Left ventricle myocardium superior (tissue), 1 donor: ENCODE measurements at places on chromosomes 5 and 9. TPM values are rescaled to one million over a fixed set of nuclear protein-coding genes. Genes with fewer than 3 reads are reported as not detected.

DCAF12 gene
- total RNA-seq, result 17.3 TPM

FOXD4L4 gene
- not detected for total RNA-seq

STX17 gene
- total RNA-seq, result 25.1 TPM

ZBED3 gene
- 4.7 TPM for total RNA-seq

ADAMTS6 gene
- 1.4 TPM for total RNA-seq

PRSS3 gene
- total RNA-seq, result not detected

ASTN2 gene
- 11.3 TPM for total RNA-seq

DNA sequence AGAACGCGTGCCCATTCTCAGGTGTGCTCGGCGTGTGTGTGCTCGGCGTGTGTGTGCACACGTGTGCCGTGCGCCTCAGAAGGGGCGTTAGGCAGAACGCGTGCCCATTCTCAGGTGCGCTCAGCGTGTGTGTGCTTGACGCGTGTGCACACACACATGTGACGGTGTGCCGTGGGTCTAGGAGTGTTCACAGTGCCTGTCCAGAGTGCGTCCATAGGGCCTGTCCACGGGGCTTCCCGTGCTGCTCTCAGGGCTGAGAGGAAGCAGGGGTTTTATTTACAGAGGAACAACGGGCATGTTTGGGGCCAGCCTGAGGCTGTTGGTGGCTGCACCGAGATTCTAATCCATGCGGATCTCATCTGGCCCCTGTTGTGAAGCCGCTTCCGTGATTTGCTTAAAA is 14.2 kb upstream of the AHRR start:
- no peak for DNase-seq

GRCh38 chr5:175830586-175831300 is 40.6 kb upstream of the CPLX2 start:
- no peak for DNase-seq

DNA sequence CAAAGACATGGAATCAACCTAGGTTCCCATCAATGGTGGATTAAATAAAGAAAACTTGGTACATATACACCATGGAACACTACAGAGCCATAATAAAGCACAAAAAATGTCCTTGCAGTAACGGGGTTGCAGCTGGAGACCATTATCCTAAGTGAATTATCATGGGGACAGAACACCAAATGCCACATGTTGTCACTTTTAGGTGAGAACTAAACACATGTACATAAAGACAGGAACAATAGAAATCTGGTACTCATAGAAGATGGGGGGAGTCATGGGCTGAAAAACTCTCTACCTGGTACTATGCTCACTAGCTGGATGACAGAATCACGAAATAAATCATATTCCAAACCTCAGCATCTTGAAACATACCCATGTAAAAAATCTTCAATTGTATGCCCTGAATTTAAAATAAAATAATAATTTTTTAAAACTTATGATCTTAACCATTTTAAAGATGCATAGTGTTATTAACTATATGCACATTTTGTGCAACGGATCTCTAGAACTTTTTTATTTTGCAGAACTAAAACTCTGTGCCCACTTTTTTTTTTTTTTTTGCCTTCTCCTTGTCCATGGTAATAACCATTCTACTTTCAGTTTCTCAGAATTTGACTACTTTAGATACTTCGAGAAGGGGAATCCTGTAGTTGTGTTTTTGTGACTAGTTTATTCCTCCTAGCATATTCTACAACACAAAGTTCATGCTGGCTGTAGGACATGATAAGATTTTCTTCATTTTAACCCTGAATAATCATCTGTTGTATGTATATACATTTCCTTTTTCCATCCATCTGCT is 1081.6 kb upstream of the ACO1 start:
- no peak for DNase-seq

- no peak for DNase-seq
These were observed 73.0 kb downstream of the ZNF366 start for GRCh38 chr5:72434056-72434780.

GRCh38 chr5:2874099-2874498 is 122.6 kb upstream of the IRX2 start:
- no peak for DNase-seq

DNA sequence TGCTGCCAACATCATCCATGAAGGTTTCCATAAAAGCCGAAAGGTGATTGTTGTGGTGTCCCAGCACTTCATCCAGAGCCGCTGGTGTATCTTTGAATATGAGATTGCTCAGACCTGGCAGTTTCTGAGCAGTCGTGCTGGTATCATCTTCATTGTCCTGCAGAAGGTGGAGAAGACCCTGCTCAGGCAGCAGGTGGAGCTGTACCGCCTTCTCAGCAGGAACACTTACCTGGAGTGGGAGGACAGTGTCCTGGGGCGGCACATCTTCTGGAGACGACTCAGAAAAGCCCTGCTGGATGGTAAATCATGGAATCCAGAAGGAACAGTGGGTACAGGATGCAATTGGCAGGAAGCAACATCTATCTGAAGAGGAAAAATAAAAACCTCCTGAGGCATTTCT is 10.1 kb downstream of the TLR4 start:
- no peak for DNase-seq

GRCh38 chr9:16871336-16872151 is 1.1 kb upstream of the BNC2 start:
- peak; percentile 69 for DNase-seq

GRCh38 chr5:115160975-115161475 is 8.7 kb downstream of the TRIM36 start:
- no peak for DNase-seq

- DNase-seq, result no peak
These were observed 28.0 kb upstream of the POMT1 start for GRCh38 chr9:131474711-131475110.

GRCh38 chr5:102099766-102100331 is 196.2 kb downstream of the SLCO4C1 start:
- no peak for DNase-seq

DNA sequence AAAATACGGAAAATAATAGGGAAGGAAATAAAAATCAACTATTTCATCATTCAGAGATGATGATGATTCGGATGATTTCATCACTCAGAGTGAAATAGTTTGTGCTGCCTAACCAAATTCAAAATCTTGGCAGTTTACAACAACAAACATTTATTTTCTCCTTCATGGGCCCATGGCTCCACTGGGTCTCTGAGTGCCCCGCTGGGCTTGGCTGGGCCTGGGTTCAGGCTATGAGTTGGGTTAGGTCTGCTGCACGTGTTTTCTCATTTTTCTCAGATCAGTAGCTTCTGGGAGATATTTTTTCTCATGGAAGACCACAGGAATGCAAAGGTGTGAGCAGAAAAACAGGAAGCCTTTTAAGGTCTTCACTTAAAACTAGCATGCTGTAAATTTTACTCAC is 24.0 kb upstream of the F2RL1 start:
- DNase-seq, result no peak

DNA sequence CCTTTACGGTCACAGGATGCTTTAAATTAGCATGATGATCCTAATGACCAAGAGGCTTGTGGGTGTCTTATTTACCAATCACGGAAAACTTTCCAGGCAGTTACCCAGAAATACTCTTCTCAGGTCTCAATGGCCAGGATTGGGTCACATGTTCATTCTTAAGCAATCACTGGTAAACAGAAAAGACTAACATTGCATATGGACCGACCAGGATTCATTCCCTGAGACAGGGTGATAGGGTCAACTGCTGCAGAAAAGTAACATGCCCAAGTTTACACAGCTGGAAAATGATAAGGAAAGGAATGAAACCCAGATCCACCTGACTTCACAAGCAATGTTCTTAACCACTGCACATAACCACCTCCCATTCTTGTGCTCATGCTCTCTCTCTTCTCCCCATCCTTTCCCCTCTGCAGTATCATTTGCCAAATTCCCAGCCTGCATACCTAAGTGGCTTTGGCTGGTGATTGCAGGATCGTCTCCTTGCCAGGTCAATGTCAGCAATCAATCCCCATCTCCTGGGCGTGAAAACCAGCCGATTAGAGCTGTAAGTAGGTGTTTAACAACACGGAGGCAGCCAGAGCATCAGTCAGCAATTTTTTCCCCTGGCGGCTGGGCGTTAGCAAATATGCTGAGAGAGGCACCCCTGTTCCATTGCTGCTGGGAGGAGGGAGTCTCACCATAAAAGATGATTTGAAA is 219.4 kb downstream of the NMUR2 start:
- peak; percentile 57 for DNase-seq

DNA sequence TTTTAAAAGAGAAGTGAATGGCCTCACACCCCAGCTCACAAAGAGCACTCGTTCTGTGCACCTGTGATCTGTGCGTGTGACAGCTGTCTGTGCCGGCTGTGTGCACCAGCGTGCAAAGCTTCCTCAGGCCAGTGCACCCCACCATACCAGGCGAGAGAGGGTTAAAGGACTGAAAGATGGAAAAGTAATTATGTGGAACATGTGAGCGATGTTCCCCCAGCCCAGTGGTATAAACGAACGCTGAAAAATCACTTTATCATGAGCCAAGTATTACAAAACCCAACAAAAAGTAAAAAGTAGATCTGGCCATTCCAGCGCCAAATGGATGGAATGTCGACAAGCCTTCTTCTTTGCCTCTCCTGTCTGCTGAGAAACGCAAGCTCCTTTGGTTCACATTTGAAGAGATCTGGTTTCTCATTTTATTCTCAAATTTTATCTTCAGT is 53.7 kb downstream of the IPPK start:
- DNase-seq, result no peak

DNA sequence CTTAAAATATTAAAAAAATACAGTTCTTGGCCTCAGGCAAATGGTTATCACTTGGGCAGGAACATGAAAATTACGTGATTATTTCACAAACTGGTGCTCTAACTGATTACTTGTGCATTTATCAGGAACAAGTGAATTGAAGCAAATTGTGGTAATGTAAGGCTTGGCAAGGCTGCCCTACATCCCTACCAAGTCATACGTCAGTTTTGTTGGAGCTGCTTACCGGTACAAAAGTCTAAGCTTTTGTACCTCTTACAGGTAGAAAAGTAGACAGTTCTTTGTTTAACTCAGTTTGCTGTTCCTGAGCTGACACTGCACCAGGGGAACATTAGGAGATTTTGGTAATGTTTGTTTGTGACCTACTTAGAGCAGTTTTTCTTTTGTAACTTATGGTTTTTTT is 2.2 kb downstream of the G3BP1 start:
- no peak for DNase-seq

GRCh38 chr5:44932922-44933585 is 124.3 kb downstream of the MRPS30 start:
- DNase-seq, result no peak

DNA sequence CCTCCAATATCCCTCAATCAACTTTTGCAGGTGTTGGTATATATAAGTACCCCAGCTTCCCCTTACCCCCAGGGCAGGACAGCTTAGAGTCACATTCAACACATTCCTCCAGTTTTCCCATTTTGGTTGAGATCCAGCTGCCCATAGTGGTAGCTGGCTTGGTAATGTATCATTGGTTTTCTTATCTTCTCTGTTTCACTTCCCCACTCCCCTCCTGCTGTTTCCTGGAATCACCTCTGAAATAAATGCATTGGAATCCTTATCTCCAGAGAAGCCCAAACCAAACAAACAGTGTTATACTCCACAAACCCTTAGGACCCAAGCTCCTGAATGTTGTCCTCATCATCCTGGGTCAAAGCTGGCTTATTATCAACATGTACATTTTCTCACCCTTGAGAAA is 184.8 kb downstream of the TMEM38B start:
- DNase-seq, result no peak
